Stimulated activated CD4-positive, alpha-beta T cell treated with anti-CD3 and anti-CD28 coated beads, Interleukin-4, amount 100 ng/mL, for 48 hours (primary cell): ENCODE measurements at places on chromosomes 12 and 14.

DNA sequence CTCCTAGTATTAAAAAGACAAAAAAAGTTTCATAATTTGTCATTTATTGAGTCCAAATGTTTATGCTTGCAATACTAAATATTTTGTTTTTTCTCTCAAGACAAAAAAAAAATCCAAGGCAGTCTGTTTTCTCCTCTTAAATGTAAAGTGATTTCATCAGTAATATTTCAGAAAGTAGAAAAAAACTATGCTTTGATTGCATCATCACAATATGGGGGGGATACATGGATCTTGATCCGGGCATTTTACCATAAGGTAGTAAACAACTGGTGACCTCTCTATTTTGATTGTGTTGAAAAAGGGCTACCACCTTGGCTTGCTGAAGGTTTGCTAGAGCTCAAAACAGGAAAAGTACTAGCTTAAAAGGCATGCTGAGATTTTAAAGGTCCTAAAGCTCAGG lies 43.6 kb downstream of the ERGIC2 start:
- no peak for DNase-seq

DNA sequence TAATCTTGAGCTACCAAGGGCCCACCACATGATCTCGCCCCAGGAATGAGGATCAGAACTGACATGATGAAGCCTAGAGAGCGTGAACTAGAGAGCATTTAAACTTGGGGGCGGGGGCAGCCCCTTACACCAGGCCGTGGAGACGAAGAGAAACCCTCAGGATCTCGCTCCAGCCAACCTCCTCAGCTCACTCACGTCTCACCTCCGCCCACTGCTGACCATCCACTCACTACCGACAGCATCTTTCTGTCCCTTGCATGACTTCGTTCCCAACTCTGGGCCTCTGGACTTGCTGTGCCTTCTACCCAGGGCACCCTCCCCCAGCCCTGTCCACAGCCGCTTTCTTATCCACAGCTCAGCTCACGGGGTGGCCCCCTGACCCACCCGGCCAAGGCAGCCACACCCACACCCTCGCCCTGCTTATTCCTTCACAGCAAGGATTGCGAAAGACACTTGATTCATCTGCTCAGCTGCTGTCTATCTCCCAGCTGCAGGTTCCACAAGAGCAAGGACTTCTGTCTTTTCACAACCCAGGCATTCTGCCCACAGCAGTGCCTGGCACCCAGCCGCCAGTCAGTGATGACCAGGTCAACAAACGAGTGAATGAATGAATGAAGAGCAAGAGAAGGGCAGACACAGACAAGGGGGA lies 6.4 kb downstream of the STX2 start:
- DNase-seq = no peak

- no peak for DNase-seq
Observed at GRCh38 chr14:49193332-49194065, 392.7 kb downstream of the RPS29 start.

GRCh38 chr14:103204852-103205540 lies 81.7 kb downstream of the TNFAIP2 start:
- DNase-seq = no peak

- no peak for DNase-seq
Observed at GRCh38 chr12:15165012-15165659, 56.1 kb downstream of the RERG start.

GRCh38 chr14:50059763-50060616 lies 56.4 kb downstream of the VCPKMT start:
- no peak for DNase-seq

DNA sequence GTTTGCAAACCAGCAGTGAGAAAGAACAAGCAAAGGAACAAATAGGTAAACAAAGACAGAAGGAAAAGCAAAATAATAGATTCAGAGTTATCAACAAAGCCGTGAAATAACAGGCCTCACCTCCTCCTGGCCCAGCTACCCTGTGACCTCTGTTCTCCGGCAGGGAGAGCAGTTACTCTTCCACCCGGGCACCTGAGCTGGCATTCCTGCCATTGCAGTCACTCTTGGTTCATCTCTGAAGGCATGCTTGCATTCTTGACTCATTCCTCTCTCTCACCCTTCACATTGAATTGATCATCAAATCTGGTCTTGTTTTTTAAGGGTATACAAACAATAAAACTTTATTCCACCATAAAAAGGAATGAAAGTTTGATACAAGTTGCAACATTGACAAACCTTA lies 95.1 kb downstream of the TTC8 start:
- no peak for DNase-seq

- no peak for DNase-seq
Observed at GRCh38 chr14:93017301-93017797, 94.4 kb downstream of the CHGA start.

- DNase-seq = no peak
Observed at GRCh38 chr14:51610771-51611170, 40.9 kb upstream of the FRMD6 start.

- DNase-seq = no peak
Observed at GRCh38 chr12:127389923-127390322, 877.0 kb upstream of the TMEM132C start.

- no peak for DNase-seq
Observed at GRCh38 chr12:132152953-132153352, 8.7 kb downstream of the NOC4L start.

- no peak for DNase-seq
Observed at GRCh38 chr14:52951681-52952554, 1.1 kb upstream of the FERMT2 start.

- DNase-seq = no peak
Observed at GRCh38 chr12:1620092-1620491, 8.9 kb upstream of the WNT5B start.

DNA sequence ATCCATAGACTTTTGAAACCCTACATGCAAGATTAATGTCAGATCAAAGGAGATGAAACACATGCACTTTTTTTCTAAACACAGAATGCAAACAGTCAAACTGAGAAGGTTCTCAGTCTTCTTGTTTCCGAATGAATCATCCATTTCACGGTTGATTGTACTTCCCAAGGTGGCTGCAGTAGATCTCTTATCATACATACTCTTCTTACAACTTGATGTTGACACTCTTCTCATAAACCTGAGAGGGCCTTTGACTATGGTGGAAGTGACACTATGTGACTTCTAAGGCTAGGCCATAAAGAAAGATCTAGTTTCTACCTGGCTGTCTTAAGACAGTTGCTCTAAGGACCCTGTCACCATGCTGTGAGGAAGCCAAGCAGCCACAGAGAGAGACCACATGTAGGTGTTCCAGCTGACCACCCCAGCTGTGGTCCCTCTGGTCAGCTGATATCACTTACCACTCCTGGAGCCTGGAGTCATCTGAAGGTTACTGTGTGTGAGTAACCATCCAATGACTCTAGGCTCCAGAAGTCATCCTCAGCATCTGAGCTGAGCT lies 67.2 kb upstream of the HMGA2 start:
- no peak for DNase-seq

DNA sequence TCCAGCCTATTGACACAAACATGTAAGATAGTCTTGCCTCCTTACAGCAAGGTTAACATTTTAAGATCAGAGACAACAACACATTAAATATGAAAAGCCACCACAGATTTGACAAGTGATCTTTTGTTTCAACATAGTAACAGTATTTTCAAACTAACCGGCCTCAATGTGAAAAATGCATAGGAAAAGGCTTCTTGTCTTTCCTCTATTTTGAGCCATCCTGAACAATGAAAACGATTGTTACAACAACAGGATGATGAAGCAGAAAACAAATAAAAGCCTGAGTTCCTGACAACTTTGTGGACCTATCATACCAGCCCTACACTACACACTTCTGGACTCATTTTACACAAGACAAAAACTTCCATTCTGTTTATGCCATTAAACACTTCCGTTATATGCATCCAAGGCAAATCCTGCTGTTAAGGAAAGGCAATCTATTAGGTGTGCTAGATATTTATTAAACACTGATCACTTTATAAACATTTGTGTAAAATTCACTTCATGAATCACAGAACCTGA lies 37.3 kb downstream of the BAZ1A start:
- DNase-seq = no peak

DNA sequence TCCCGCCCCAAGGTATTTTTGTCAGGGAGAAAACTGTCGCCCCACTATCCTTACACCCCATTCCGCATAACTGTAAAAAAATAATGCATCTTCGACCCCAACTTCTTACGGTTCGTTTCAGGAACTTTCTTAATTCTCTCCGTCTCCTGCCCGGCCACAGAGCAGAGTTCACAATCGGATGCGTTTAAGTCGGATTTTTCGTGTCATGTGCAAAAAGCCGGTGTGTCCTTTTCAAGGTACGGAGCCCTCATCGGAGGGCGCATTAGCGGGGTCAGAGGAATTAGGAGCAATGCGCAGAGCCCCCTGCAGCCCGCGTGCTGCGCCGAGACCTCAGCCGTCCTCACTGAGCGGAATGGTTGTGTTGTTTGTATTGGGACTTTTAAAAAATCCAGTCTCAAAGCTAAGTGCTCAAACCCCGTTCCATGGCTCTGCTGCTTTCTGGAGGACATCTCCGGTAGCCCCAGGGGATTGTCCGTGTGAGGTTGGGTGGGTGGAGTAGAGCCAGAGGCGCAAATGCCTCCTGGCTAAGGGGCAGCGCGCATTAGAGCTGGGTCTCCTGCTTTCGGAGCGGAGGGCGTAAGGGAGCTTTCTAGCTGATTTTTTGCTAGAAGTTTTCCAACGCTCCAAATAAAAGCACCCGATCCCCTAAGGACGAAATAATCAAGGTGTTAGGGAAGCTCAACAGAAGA lies 3.9 kb upstream of the GSC start:
- DNase-seq = no peak

DNA sequence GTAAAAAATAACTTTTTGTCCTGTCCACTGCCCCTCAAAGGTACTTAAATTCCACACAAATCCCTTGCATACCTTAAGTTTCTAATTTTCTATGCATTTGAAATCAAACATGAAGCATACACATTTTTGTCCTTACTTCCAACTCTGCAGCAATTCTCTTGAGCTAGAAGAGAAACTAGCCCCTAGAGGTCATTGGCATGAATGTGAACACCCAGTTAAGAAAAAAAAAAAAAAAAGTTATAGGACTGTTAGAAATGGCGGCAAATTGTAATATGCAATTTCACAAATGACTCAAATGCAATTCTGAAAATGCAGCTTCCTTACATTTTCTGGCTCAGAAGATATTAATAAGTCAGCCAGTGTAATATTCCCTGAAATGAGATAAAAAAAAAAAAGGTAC lies 4.6 kb upstream of the ESR2 start:
- DNase-seq = no peak

DNA sequence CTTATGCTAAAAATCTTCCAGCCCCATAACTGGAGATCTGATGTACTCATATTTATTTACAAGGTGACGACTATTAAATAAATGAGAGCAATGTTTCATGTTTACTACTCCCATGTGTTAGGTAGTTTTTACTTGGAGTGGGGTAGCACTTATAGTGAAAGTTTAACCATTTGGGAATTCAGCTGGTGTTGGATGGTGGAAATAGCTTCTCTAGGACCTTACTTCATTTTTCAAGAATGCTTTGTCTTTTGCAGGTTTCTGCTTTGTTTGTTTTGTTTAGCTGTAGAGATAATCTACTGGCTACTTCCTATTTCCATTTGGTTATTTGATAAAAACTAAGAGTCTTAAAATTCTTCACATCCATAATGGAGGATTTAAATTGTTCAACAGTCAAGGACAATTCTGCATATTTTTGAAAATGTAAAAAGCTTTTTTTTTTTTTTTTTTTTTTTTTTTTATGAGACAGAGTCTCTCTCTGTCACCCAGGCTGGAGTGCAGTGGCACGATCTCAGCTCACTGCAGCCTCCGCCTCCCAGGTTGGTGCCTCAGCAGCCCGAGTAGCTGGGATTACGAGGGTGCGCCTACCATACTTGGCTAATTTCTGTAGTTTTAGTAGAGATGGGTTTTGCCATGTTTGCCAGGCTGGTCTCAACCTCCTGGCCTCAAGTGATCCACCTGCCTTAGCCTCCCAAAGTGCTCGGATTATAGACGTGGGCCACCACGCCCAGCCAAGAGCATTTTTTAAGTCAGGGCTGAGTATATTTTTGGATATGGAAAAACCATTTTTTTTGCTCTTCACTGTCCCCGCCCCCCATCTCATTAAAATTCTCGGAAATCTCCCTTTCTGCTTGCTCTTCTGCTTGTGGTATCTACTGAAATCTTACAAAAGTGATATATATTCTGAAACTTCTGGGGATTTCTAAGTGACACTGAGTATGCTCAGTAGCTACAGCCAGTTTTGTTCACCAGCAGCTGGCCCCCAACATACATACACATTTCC lies 1.4 kb upstream of the ABCD2 start:
- DNase-seq = peak; percentile 57

DNA sequence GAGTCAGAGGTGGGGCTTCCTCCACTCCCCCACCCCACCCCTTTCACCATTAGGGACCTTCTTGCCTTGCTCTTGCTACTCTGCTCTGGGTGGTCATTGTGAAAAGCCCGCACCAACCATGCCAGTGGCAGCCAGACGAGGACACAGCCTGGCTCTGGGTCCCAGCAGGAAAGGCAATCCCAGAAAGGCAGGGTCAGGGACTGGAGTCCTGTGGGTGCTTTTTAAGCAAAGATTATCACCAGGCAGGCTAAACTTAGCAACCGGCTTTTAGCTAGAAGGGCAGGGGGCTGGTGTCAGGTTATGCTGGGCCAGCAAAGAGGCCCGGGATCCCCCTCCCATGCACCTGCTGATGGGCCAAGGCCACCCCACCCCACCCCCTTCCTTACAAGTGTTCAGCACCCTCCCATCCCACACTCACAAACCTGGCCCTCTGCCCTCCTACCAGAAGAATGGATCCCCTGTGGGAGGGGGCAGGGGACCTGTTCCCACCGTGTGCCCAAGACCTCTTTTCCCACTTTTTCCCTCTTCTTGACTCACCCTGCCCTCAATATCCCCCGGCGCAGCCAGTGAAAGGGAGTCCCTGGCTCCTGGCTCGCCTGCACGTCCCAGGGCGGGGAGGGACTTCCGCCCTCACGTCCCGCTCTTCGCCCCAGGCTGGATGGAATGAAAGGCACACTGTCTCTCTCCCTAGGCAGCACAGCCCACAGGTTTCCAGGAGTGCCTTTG lies 1.2 kb upstream of the GAPDH start:
- DNase-seq = peak; percentile 54

DNA sequence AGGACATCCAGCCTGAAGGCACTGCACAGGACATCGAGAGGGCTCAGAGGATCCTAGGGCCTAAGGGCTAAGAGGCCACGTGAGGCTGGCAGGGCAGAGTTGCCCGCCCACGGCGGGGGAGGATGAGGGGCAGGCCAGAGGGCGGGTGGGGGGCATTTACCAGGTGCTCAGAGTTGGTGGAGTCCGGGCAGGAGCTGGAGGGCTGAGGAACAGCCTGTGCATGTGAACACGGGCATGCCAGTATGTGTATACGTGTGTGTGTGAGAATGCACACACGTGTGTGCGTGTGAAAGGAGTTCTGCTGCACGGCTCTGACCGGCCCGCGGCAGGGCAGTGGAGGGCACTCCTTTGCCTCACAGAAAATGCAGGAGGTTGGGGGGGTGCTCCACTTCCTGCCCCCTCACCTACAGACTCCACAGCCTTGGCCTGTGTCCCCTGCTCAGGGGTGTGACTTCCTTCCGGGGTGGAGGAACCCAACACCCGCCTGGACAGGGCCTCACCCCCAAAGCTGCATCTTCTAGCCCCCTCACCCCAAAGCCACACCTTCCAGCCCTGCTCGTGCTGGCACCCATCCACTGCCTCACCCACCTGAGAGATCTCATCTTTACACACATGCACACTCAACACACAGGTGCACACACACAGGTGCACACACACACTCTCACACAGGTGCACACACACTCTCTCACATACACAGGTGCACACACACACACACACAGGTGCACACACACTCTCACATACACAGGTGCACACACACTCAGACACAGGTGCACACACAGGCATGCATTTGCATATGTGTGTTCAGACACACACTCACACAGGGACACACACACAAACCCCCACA lies 11.8 kb upstream of the GPR132 start:
- DNase-seq = no peak
